ENCODE measurements at places on chromosomes 5 and 9.

- DNase-seq = peak; percentile 48
These were observed 483 bp downstream of the FBXL7 start for GRCh38 chr5:15500325-15501001.

DNA sequence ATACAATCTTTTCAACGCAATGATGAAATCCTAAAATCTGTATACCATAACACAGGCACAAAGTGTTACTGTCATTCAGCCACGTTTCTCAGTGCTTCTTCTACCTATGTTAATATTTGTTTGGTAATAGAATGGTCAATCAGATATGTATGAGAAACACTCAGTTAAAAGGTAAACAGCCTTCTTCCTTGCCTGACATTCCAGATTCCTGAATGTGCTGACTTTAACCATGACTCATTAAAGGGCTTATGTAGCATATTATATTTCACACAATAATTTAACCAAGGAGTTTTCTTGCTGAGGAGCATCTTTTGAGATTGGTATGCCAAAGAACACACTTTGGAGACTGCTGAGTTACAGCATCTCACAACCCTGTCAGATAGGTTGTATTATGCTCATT lies 187.6 kb downstream of the CETN3 start:
- DNase-seq = no peak

DNA sequence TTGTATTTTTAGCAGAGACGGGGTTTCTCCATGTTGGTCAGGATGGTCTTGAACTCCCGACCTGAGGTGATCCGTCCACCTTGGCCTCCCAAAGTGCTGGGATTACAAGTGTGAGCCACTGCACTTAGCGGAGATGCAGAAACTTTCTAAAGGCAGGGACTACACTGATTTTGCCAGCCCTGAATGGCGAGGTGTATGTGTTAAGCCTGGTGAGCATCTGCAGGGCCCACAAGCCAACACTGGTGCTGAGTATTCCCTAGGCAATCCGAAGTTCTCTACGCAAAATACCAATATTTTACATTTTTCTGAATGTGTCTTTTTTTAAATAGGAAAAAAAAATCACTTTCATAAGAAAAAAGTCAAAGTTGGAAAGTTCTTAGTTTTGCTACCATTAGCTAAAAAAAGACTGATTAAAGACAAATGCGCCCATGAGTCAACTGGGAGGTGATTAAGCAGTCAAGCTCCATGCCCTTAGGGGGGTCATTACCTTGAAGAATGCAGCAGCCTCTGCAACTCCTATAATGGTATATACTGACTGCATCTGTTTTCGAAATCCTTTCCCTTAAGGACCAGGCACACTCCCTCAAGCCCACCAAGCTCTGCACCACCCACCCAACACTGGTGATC lies 502.8 kb downstream of the BNC2 start:
- DNase-seq = no peak

DNA sequence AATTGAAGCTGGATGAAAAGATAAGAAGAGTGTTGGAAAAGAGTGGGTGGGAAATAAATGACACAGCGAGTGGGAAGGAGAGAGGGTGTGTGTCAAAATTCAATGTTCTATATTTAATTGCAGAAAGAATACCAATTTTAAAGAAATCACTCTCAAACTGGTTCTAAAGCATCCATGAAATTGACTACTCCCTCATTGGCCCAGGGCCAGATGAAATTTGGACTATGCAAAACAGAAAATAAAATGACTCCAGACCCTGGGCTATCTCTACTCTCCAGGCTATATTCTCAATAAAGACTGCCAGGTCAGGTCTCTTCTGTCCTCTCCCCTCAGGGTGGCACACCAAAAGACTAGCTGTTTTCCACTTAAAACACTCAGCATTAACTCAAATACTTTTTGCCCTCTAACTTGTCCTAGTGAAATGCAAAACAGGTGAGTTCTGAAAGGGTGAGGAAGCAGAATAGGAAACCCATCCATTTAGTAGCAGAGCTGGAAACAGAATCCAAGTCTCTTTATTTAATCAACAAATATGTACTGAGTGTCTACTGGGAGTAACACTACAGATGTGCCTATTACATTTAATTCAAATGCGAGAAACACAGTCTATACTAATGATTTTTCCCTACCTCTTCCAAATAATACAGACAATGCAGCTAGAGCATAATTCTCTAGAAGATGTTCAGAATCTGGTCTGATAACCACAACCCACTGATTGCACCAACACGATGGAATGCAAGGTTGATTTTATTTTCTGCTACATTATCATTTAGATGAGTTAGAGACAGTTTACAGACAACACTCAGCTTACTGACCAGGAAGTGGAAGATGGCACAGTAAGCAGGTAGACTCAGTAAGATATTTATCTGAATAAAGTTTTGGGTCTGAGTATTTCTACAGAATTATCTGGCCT lies 42.1 kb downstream of the EFCAB9 start:
- DNase-seq = no peak

DNA sequence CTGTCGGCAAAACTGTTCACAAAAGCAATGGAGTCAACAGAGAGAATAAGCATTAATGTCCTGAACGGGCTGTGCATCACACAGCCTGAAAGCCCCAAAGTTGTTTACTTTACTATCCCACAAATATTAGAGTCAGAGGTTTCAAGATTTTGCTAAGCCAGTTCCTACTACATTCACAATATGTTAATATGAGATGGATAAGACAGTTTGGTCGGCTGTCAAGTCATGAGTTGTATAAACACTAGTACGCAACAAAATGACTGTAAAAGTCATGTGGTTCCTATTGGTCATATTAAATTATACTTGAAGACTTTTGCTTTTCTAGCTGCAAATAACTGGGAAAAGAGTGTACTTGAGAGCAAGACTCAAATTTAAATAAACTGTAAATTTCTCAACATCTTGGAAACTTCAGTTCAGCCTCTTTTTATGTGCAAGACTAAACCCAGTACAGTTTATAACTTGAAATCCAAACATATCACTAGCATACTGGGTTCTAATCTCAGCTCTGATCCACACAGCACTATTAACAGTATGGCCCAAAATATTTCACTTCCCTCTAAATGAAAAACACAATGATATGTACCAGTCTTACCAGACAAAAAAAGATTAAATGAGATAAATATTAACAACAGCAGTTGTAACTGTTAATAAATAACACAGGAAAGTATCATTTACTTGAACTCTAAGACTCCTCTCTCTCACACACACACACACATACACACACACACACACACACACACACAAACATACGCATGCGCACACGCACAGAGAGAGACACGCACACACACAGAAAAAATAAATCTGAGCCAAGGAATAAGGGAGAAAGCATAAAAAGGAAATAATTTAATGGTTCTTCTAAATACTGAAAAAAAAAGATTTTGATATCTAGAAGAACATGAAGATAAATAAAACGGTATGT lies 33.1 kb downstream of the FANCC start:
- DNase-seq = no peak

GRCh38 chr5:43274435-43275114 lies 38.6 kb downstream of the HMGCS1 start:
- DNase-seq = no peak

DNA sequence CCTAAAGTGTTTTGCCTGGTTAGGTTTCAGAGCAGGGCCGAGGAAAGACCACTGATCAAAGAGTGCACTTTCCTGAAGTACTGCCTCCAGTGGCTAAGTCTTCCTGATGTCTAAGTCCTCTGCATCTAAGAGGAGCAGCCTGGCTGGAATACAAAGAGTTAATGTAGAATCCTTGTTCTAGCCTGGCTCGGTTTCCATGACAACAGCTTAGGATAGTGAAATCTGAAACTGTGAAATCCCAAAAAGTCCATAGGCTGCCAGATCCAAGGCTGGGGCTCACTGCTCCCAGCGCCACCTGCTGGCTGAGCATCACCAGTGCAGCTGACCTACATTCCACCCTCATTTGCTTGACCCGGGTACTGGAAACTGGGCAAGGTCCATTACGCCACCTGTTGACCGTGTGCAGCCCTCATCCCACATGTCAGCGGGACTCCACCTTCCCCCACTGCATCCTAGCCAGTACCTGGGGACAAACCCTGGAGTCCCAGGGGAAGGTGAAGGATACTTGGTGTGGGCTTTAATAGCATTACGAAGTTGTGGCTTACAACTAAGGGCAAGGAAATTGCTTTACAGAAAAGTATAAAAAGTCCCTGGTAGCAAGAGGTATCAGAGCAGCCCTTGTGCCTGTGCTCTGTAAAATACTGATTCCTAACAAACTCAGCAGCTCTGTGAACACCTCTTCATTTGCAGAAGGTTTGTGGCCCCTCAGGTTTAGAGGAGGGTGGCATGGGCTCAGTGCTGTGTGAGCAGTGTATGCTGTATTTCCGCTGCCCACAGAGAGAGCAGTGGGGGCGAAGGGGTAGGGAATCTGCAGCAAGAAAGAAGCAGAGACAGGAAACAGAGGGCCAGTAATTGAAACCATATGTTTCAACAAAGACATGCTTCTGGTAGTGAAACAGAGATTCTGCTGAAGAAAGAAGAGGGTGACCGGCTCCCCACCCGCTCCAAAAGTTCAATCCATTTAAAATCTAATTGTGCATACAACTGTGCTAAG lies 36.0 kb downstream of the PCDHGC5 start:
- DNase-seq = peak; percentile 36

DNA sequence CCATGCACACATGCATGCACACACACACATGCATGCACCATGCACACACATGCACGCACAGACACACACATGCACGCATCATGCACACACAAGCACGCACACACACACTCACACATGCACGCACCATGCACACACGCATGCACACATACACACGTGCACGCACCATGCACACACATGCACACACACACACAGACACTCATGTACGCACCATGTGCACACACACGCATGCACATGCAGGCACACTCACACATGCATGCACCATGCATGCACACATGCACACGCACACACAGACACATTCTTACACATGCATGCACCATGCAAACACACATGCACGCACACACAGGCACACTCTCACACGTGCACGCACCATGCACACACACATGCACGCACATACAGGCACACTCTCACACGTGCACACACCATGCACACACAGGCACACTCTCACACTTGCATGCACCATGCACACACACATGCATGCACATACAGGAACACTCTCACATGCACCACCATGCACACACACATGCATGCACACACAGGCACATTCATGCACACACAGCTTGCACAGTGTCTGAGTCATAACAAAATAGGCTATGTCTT lies 117.5 kb downstream of the TENT4A start:
- DNase-seq = no peak

GRCh38 chr5:74903165-74903787 lies 37.1 kb upstream of the FAM169A start:
- DNase-seq = no peak

DNA sequence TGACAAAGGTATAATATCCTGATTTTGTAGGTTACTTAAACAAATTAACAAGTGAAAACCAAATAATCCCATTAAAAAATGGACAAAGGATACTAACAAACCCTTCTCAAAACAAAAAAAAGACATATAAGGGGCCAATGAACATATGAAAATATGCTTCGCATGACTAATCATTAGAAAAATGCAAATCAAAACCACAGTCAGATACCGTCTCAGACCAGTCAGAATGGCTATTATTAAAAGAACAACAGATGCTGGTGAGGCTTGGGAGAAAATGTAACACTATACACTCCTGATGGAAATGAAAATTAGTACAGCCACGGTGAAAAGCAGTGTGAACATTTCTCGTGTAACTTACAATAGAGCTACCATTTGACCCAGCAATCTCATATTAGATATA lies 1542.2 kb upstream of the CDH9 start:
- no peak for DNase-seq

DNA sequence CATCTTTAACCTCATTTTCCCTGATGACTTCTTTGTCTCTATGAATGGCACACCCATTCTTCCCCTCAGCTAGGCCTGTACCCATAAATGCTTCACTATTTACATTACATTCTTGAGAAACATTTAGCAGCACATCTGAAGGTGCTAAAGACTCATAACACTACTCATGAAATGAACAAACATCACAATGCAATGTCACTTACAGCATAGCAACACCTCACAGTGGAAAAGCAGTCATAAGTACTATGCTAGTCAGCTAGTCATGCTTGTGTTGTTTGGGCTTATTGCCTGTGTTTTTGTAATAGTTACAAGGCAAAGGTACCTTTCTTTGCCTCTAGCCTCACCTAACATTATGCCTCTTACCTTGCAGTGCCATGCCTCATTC lies 228.9 kb downstream of the KIAA0825 start:
- DNase-seq = no peak

GRCh38 chr5:122499585-122499984 lies 187.5 kb downstream of the SNCAIP start:
- no peak for DNase-seq

DNA sequence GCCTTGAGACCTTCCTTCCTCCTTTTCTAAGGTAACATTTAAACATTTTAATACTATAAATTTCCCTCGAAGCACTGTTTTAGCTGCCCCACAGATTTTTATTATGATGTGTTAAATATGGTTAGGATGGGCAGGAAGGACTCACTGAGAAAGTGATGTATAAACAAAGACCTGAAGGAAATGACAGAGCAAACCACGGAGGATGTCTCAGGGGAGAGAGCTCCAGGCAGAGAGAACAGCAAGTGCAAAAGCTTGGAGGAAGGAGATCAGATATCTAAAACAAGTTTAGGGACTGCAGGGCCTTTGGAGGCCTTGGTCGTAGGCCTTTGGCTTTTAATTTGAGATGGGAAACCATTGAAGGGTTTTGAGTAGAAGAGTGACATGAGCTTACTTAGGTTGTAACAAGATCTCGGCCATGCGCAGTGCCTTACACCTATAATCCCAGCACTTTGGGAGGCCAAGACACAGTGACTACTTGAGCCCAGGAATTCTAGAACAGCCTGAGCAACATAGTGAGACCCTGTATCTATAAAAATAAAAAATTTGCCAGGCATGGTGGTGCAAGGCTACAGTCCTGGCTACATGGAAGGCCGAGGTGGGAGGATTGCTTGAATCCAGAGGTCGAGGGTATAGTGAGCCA lies 35.5 kb upstream of the LRRTM2 start:
- DNase-seq = peak; percentile 50

- no peak for DNase-seq
These were observed 784.1 kb downstream of the MAT2B start for GRCh38 chr5:164289526-164289925.

- no peak for DNase-seq
These were observed 4.6 kb upstream of the DUSP1 start for GRCh38 chr5:172775326-172776234.

- no peak for DNase-seq
These were observed 3.1 kb upstream of the FAM53C start for GRCh38 chr5:138334867-138335447.

GRCh38 chr5:74085186-74085585 lies 459.2 kb downstream of the ARHGEF28 start:
- no peak for DNase-seq

- no peak for DNase-seq
These were observed 1.6 kb downstream of the BASP1 start for GRCh38 chr5:17219006-17219422.

- DNase-seq = no peak
These were observed 282.0 kb downstream of the DMRT2 start for GRCh38 chr9:1332156-1332555.

- DNase-seq = no peak
These were observed 6.5 kb upstream of the FAM81B start for GRCh38 chr5:95384485-95385213.

Data from DND-41 (cell line).